Endothelial cell (in vitro differentiated cells): ENCODE measurements at places on chromosomes 6 and 20. TPM values are rescaled to one million over a fixed set of nuclear protein-coding genes. Genes with fewer than 3 reads are reported as not detected.

The MAP3K4 gene
- total RNA-seq, result 41.2 TPM

The APOBEC2 gene
- total RNA-seq, result not detected

The EYS gene
- total RNA-seq, result not detected

The ZNF165 gene
- total RNA-seq, result 1.4 TPM

The LGSN gene
- not detected for total RNA-seq
